Astrocyte (in vitro differentiated cells and primary cell): ENCODE measurements at places on chromosomes 1 and 21.

GRCh38 chr21:39217356-39218081 is 34.3 kb upstream of the PSMG1 start:
- no peaks in the 10 kb centered on the region for H3K4me1 ChIP-seq
- peaks cover 13% of the 10 kb centered on the region for H3K36me3 ChIP-seq
- no peaks in the 10 kb centered on the region for H3K27me3 ChIP-seq
- no peak overlapping the region for H3K4me3 ChIP-seq
- no peak for DNase-seq

- no peak for DNase-seq
- no peaks in the 10 kb centered on the region for H3K4me1 ChIP-seq
- no peak overlapping the region for H3K4me3 ChIP-seq
- no peak overlapping the region for H3K27ac ChIP-seq
- no peaks in the 10 kb centered on the region for H3K27me3 ChIP-seq
These were observed 361.7 kb upstream of the SGIP1 start for GRCh38 chr1:66172272-66172671.

DNA sequence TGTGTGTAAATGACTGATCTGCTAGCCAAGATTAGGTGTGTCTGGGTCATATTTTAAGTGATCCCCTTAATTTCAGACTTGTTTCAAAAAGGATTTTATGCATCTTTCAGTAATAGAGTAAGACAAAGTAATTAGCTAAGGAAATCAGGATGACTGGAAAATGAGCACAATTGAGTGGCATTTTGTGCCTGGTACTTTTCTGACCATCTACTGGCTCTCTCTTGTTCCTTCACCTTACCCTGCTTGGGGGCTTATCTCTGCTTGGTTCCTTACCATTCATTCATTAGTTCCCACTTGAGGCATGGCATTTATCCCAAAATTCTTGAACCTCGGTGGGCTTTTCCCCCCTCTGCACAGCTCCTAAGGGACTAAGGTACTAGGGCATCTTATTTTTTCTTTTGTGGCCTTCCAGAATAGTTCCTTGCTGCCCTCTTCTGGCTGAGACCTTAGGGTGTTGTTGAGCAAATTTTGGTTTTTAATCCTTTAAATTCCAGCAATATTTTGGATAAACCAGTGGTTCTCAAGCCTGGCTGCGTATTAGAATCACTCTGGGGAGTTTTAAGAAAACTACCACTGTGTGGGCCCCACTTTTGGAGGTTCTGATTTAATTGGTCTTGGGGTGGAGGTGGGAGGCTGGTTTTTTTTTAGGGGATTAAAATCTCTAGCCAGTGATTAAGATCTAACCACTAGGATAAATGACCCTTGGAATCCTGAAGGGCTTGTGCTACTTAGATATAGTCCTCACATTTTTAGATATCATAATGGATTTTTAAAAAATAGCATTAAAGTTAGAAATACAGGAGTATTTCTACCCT is 50.8 kb downstream of the HS2ST1 start:
- H3K27me3 ChIP-seq, result no peaks in the 10 kb centered on the region
- H3K4me1 ChIP-seq, result no peaks in the 10 kb centered on the region
- H3K27ac ChIP-seq, result no peak overlapping the region
- no peak overlapping the region for H3K4me3 ChIP-seq
- H3K36me3 ChIP-seq, result no peaks in the 10 kb centered on the region
- DNase-seq, result no peak

- no peaks in the 10 kb centered on the region for H3K27me3 ChIP-seq
- no peak overlapping the region for H3K27ac ChIP-seq
- DNase-seq, result peak; percentile 35
- no peaks in the 10 kb centered on the region for H3K36me3 ChIP-seq
These were observed 11.0 kb upstream of the LDLRAD2 start for GRCh38 chr1:21801100-21801499.

DNA sequence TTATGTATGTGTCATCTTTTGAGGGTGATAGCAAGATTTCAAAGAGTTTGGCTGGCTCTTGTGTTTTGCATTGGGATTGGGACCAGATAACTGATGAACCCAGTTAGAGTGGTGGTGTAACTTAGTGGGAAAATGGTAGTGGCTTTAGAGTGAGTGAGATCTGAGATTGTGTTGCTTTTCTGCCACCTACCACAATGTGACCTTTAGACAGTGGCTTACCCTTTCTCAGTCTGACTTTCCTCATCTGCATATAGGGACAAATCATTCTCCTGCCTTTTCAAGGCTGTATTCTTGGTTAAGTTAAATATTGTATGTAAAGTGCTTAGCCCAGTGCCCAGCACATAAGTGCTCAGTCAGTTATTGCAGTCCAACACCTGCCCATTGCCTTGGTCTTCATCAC is 31.3 kb downstream of the CENPF start:
- H3K4me1 ChIP-seq, result peaks cover 8% of the 10 kb centered on the region
- no peaks in the 10 kb centered on the region for H3K27me3 ChIP-seq
- no peak overlapping the region for H3K4me3 ChIP-seq

DNA sequence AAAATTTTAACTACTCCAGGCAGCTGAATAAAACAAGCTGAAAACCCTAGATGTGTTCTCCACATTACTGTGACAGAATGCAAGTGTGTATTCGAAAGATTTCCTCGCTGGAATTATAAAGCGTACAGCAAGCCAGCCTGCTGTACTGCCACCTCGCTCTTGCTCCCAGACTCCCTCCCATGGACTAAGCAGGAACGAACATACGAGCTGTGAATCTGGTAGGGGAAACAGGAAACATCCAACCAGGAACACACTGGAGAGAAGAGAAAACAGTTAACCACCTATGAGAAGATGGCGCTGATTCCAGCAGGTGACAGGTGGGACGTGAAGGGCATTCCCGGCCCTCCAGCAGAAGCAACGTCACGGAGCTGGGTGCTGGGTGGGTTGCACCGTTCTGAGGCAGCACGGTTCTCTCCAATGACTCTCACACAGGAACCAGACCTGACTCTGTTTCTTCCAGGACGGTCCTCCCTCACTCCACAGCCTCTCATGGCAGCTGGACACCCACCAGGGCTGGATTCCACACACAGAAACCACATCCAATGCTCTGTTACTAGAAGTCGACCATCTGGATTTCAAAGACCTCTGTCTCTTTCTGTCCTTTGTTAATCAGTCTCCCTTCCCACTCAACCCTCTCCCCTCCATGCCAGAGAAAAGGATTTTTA is 219.2 kb downstream of the RERE start:
- no peaks in the 10 kb centered on the region for H3K4me1 ChIP-seq
- H3K27ac ChIP-seq, result no peak overlapping the region
- H3K36me3 ChIP-seq, result no peaks in the 10 kb centered on the region
- peak; percentile 31 for DNase-seq
